Upper lobe of left lung (tissue), 6 donors: ENCODE measurements at places on chromosomes 12 and 14. TPM values are rescaled to one million over a fixed set of nuclear protein-coding genes. Genes with fewer than 3 reads are reported as not detected.

- DNase-seq = no peak
- H3K4me1 ChIP-seq = no peaks in the 10 kb centered on the region
- H3K4me3 ChIP-seq = no peak overlapping the region
Observed at GRCh38 chr12:130650131-130650530, 66.0 kb downstream of the RIMBP2 start.

DNA sequence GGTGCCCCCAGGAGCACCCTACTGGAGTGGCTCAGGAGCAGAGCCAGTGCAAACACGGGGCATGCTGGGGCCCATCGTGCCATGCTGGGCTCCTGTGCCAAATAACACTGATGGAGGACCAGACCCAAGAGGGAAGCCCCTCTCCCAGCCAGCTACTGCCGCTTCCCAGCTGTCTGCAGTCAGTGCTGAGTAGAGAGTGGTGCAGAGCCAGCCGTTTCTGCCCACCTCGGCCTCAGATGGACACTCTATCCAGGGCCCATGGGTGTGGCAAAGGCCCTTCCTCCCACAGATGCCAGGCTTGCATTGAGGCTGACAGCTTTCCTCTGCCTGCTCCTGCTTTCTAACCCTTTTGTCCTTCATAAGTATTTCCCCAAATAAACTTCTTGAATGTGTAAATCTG is 13.2 kb downstream of the CLBA1 start:
- H3K36me3 ChIP-seq = peaks cover 16% of the 10 kb centered on the region
- no peak overlapping the region for H3K4me3 ChIP-seq
- no peak for DNase-seq
- no peaks in the 10 kb centered on the region for H3K27me3 ChIP-seq

DNA sequence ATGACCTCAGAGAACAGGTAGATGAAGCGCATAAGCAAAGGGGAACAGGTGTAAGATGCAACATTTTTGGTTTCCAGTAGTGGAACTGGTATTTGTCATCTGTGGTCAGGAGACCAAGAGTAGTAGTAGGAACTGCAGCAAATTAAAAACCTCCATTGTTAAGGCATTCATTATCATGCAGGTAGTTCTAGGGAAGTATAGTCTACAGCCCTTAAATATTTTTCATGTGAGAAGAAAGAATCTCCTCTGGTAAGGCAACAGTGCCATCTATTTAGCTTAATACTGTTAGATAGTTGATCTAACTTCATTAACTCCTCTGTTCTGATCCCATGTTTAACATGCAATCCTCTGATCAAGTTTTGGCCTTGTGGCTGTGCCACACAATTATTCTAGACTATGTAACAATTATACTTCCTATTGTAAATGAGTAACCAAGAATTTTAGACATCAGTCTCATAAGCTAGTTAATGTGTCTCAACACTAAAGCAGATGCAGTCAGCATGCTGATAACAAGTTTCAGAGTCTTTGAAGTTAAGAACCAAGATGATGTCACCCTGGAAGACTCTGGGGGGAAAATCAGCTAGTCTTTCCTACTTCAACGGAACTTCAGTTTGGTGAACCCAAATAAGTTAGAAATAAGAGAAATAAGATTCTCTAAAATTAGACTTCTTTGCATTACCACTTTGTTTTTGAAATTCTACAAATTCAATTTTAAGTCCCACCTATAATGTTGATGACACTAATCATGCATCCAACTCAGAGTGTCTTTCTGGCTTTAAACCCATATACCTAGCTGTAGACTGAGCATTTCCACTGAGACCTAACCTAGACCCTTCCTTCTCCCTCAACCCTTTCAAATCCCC is 70.9 kb downstream of the STXBP6 start:
- H3K4me1 ChIP-seq = peaks cover 12% of the 10 kb centered on the region
- H3K27ac ChIP-seq = no peak overlapping the region
- no peaks in the 10 kb centered on the region for H3K27me3 ChIP-seq
- H3K4me3 ChIP-seq = no peak overlapping the region
- no peaks in the 10 kb centered on the region for H3K36me3 ChIP-seq
- DNase-seq = no peak

- H3K36me3 ChIP-seq = no peaks in the 10 kb centered on the region
- H3K4me1 ChIP-seq = peaks cover 12% of the 10 kb centered on the region
Observed at GRCh38 chr14:73833530-73834260, 17.9 kb upstream of the PTGR2 start.

DNA sequence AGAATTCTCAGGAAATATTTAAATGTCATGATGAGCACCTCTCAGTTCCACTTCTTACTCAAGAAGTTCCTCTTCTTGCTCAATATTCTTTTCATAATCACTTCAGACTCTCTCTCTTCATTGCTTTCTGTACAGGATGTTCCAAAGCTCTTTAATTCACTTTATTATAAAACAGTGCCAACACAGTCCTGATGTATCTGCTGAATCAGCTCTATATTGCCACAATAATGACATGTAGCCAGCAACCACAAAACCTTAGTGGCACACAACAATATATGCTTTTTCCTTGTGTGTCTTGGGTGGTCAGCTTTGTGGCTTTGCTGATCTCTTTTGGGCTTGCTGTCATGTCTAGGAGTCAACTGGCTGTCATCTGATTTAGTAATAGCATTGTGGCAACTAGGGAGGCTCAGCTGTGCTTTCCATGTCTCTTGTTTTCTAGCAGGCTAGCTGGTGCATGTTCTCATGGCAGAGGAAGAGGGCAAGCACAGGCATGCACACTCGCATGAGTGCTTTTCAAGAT is 52.8 kb upstream of the SLC2A13 start:
- peak; percentile 65 for DNase-seq
- no peaks in the 10 kb centered on the region for H3K36me3 ChIP-seq
- H3K4me1 ChIP-seq = peaks cover 9% of the 10 kb centered on the region
- no peak overlapping the region for H3K4me3 ChIP-seq
- no peaks in the 10 kb centered on the region for H3K27me3 ChIP-seq
- H3K27ac ChIP-seq = peak overlapping the region; percentile 72

- no peak overlapping the region for H3K27ac ChIP-seq
- no peak overlapping the region for H3K4me3 ChIP-seq
- no peak for DNase-seq
- H3K4me1 ChIP-seq = no peaks in the 10 kb centered on the region
- H3K27me3 ChIP-seq = no peaks in the 10 kb centered on the region
Observed at GRCh38 chr12:112841906-112842305, 50.4 kb downstream of the RPH3A start.

- H3K4me1 ChIP-seq = peaks cover 28% of the 10 kb centered on the region
- H3K27me3 ChIP-seq = no peaks in the 10 kb centered on the region
- H3K36me3 ChIP-seq = peaks cover 2% of the 10 kb centered on the region
- peak; percentile 34 for DNase-seq
Observed at GRCh38 chr12:95073698-95074520, 491 bp upstream of the NR2C1 start.

GRCh38 chr14:87066221-87066817 is 926.7 kb downstream of the GALC start:
- DNase-seq = no peak
- no peaks in the 10 kb centered on the region for H3K36me3 ChIP-seq
- H3K4me3 ChIP-seq = no peak overlapping the region
- H3K27ac ChIP-seq = no peak overlapping the region

GRCh38 chr14:67400434-67400833 is 11.5 kb downstream of the PLEK2 start:
- no peaks in the 10 kb centered on the region for H3K36me3 ChIP-seq
- no peaks in the 10 kb centered on the region for H3K4me1 ChIP-seq
- no peak overlapping the region for H3K27ac ChIP-seq
- H3K4me3 ChIP-seq = no peak overlapping the region

- peaks cover under 1% of the 10 kb centered on the region for H3K4me1 ChIP-seq
- no peak overlapping the region for H3K4me3 ChIP-seq
- no peaks in the 10 kb centered on the region for H3K36me3 ChIP-seq
- H3K27ac ChIP-seq = no peak overlapping the region
- no peaks in the 10 kb centered on the region for H3K27me3 ChIP-seq
Observed at GRCh38 chr12:12226187-12226586, 40.7 kb downstream of the LRP6 start.

- DNase-seq = no peak
- H3K36me3 ChIP-seq = no peaks in the 10 kb centered on the region
- no peak overlapping the region for H3K27ac ChIP-seq
- H3K4me1 ChIP-seq = no peaks in the 10 kb centered on the region
- H3K27me3 ChIP-seq = no peaks in the 10 kb centered on the region
- H3K4me3 ChIP-seq = no peak overlapping the region
Observed at GRCh38 chr12:15520083-15520482, 197.8 kb downstream of the PTPRO start.

GRCh38 chr12:67482751-67483661 is 165.5 kb upstream of the DYRK2 start:
- H3K4me1 ChIP-seq = peaks cover 9% of the 10 kb centered on the region
- DNase-seq = peak; percentile 73
- no peaks in the 10 kb centered on the region for H3K27me3 ChIP-seq
- H3K4me3 ChIP-seq = no peak overlapping the region
- H3K36me3 ChIP-seq = no peaks in the 10 kb centered on the region

DNA sequence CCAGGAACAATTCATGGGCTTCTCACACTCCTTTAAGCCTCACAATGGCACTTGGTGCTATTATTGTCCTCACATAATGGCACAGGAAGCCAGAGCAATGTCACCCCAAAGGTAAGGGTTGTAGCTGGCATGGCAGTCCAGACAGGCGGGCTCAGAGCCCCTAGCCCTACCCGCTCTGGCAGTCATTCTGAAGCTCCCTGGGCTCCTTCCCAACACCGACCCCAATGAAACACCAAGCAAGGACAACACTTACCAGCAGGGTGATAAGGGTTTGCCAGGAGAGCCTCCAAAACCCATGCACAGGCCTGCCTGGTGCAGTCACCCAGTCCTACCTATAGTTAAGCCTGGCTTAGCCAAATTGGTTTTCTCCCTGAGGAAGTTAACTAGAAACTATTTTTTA is 30.8 kb downstream of the MAX start:
- DNase-seq = no peak
- H3K4me1 ChIP-seq = peaks cover 43% of the 10 kb centered on the region
- H3K36me3 ChIP-seq = peaks cover 47% of the 10 kb centered on the region
- no peak overlapping the region for H3K27ac ChIP-seq
- no peaks in the 10 kb centered on the region for H3K27me3 ChIP-seq
- H3K4me3 ChIP-seq = no peak overlapping the region

DNA sequence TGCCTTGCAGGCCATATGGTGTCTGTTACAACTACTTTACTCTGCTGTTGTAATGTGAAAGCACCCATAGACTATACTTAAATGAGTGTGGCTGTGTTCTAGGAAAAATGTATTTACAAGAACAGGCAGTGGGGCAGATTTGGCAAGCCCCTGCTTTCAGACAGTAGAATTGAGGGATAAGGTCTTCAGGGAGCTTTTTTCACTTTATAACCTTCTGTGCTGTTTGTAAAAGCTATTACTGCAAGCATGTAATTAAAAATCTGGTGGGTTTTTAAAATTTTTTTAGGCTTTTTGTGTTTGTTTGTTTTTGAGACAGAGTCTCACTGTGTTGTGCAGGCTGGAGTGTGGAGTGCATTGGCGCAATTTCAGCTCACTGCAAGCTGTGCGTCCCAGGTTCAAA is 73.9 kb downstream of the VEZT start:
- H3K36me3 ChIP-seq = peaks cover 68% of the 10 kb centered on the region
- H3K27ac ChIP-seq = no peak overlapping the region
- no peak overlapping the region for H3K4me3 ChIP-seq
- H3K27me3 ChIP-seq = no peaks in the 10 kb centered on the region
- no peaks in the 10 kb centered on the region for H3K4me1 ChIP-seq

DNA sequence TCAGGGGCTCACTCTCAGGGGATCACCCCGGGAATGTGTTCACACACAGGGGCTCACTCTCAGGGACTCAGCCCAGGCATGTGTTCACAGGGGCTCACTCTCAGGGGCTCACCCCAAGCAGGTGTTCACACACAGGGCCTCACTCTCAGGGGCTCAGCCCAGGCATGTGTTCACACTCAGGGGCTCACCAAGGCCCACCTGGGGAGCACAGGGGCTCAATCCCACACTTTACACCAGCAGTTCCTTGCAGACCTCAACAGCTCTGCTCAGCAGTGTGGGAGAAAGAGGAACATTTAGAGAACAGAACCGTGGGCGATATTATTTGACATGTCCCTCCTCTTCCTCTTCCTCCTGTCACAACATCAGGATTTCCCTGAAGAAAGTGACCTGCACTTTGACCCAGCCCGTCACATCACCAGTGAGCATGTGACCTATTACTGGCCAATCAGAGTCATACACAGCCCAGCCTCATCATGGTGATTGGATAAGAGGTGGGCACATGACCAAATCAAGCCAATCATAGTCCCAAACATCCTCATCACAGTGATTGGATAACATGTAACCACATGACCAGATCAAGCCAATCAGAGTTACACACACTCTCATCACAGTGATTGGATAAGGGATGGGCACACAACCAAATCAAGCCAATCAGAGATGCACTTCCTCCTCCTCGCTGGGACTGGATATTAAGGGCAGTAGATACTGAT is 359.4 kb upstream of the SFSWAP start:
- H3K4me1 ChIP-seq = no peaks in the 10 kb centered on the region
- DNase-seq = no peak
- no peak overlapping the region for H3K4me3 ChIP-seq
- H3K36me3 ChIP-seq = no peaks in the 10 kb centered on the region

DNA sequence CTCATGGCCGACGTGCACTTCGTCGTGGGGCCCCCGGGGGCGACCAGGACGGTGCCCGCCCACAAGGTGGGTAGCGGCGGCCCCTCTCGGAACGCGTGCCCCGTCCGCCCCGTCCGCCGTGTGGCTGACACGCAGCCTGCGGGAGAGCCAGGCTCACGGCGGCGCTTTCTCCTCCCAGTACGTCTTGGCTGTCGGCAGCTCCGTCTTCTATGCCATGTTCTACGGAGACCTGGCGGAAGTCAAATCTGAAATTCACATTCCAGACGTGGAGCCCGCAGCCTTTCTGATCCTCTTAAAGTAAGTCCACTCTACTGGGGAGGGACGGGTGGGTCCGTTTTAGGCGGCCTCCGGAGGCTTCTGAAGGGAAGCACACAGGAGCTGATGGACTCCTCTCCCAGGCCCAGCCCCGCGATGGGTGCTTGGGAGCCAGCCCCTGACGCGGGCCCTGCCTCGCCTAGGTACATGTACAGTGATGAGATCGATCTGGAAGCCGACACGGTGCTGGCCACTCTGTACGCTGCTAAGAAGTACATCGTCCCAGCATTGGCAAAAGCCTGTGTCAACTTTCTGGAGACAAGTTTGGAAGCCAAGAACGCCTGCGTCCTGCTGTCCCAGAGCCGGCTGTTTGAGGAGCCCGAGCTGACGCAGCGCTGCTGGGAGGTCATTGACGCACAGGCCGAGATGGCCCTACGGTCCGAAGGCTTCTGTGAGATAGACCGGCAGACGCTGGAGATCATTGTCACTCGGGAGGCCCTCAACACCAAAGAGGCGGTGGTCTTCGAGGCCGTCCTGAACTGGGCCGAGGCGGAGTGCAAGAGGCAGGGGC is 1.1 kb downstream of the BTBD6 start:
- no peaks in the 10 kb centered on the region for H3K27me3 ChIP-seq
- peaks cover 31% of the 10 kb centered on the region for H3K4me1 ChIP-seq
- peaks cover 41% of the 10 kb centered on the region for H3K36me3 ChIP-seq
- H3K27ac ChIP-seq = peak overlapping the region; percentile 86
- peak overlapping the region; percentile 89 for H3K4me3 ChIP-seq

Gene NOS1
- total RNA-seq = 3.2 TPM

Gene DLGAP5
- total RNA-seq = not detected

Gene NPFF
- 6.2 TPM for total RNA-seq

Gene KRT73
- not detected for total RNA-seq

Gene FAIM2
- total RNA-seq = not detected

Gene GDF3
- total RNA-seq = not detected

Gene PLA2G1B
- 101 TPM for total RNA-seq
